Naive B cell (primary cell): ENCODE measurements at places on chromosomes 16 and 17. TPM values are rescaled to one million over a fixed set of nuclear protein-coding genes. Genes with fewer than 3 reads are reported as not detected.

DNA sequence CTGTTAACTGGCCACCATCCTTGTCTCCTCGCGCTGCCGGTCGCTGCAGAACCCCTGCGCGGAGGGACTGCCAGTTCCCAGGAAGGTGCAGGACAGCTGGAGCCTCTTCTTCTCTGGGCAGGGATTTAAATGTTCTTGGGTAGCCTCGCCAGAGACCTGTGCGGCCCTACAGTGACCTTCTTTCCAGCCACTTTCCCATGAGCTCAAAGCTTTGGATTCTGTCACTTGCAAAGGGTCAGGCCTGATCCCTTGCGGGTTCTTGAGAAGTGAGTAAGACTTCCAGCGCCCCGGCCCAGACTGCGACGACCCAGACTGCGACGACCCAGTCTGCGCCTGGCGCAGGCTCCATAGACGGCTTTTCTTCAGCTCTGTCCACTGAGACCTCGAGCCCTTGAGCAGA is 1.4 kb upstream of the SLFN5 start:
- no peak for DNase-seq

LPO gene
- polyA plus RNA-seq: not detected

- DNase-seq: no peak
These were observed 24.8 kb downstream of the POLR3E start for GRCh38 chr16:22322021-22322471.

DNA sequence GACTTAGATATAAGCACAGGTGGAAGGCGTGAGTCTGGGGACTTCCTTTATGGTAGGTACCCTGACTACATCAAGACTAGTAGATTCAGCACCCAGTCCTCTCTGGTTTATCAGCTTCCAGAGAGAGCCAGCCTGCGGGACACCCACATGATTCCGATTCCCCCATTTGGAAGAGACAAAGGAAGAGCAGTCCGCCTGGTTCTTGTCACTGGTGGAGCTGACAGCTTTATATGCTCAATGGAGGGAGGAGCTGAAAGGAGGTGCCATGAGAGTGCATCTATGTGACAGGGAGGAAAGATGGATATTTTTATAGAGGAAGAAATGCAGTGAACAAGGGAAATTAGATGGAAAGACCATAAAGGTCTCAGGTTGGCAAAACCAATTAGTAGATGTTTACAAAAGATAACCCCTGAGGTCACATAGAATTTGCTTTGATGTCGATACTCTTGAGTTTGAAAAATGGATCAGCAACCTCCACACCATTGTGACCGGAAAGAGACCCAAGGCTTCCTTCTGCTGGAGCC is 437.7 kb downstream of the PMP22 start:
- DNase-seq: no peak

- no peak for DNase-seq
These were observed 354.0 kb upstream of the EEF2KMT start for GRCh38 chr16:5451641-5452040.

- no peak for DNase-seq
These were observed 441.6 kb upstream of the SALL1 start for GRCh38 chr16:51592535-51593300.

PLD2 gene
- polyA plus RNA-seq: 0.54 TPM

DNA sequence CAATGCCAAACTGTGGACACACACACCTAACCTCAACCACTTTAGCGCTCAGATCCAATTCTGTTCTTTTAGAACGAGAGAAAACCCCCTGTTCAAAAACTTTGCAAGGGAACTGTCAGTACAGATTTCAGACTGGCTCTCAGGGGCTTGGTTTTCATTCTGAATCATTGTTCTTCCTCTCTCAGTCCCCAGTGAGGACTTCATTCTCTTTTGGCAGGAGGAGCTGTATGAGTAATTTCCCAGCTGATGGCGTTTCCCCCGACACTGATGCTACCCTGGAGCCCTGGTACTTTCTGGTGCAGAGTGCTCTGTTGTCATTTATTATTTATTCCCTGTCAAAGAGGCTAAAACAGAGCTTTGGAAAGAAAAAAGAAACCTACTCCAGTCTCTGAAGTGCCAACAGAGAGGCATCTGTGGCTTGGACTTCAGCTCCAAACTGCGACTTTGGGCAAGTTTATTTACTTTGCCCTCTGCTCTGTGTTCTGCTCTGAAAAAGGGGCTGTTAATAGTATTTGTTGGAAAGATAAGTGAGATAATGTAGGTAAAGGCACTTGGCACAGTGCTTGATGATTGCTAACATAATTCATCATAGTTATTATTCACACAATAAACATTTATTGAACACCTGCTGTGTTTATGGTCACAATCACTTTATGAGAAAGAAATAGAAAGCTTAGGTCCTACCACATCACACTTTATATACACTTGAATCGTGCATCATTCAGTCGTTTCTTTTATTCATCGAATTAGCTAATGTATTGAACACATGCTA is 28.3 kb downstream of the ETV4 start:
- no peak for DNase-seq

CYB5B gene
- polyA plus RNA-seq: 100 TPM

MT1H gene
- polyA plus RNA-seq: not detected

DNA sequence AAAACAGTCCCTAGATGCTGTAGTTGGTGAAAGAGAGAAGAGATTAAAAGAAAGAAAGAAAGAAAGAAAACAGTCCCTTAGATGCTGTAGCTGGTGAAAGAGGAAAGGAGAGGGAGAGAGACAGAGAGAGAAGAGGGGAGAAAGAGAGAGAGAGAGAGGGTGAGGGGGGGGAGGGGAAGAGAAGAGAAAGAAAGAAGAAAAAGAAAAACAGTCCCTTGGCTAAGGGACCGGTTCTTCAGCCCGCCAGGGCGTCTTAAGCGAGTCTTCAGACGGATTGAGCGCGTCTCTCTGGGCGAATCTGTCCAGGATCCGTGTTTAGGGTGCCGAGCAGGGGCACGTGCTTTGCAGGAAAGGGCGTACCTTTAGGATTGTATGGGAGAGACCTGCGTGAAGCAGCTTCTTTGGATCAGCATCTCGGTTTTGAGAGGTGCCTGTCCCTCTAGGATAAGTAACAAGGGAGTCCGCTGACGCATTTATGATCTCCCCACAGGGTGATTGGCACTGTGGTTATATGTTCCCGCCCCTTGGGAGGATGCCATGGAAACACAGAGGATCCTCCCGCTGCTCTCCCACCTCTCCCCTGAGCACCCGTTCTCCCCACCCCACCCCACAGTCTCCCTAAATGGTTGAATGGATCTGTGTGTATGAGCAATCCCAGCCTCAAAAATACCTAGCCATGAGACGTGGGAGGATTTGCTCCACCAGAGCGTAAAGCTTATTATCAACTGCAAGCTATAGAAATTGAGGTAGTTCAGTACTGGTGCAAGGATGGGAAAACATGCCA is 16.7 kb downstream of the GNGT2 start:
- DNase-seq: peak; percentile 63

DNA sequence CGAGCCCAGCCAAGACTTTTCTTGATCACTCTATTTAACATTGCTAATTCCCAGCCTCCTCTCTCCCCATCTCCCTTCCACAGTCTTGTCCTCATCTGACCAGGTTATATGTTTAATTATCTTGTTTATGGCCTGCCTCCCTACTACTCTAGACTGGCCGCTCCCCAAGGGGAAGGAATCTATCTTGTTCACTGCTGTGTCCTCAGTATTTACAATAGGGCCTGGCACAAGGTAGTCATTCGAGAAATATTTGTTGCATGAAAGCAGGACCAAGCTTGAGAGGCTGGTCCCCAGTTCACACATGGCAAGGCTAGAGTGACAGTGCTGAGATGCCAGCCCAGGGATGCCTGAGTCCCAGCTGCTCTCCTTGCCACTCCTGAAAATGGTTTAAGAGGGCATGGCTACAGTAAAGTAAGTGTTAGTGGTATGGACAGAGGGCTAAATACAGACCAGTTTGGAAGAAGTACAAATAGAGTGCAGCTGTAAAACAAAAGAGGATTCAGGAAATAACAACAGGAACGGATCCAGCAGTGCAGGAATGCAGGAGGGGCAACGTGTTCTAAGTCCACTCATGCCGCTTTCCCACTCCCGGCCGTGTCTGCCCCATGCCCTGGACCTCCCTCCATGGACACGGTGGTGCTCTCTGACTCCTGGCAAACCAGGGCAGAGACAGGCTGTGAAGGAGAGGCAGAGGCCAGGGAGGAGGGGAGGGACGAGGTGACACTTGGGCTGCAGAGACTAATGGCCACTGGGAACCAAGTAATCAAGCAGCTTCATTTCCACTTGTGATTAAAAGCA is 65.6 kb downstream of the TOM1L2 start:
- no peak for DNase-seq

- DNase-seq: no peak
These were observed 102.7 kb upstream of the DNAH9 start for GRCh38 chr17:11495613-11496012.

DNA sequence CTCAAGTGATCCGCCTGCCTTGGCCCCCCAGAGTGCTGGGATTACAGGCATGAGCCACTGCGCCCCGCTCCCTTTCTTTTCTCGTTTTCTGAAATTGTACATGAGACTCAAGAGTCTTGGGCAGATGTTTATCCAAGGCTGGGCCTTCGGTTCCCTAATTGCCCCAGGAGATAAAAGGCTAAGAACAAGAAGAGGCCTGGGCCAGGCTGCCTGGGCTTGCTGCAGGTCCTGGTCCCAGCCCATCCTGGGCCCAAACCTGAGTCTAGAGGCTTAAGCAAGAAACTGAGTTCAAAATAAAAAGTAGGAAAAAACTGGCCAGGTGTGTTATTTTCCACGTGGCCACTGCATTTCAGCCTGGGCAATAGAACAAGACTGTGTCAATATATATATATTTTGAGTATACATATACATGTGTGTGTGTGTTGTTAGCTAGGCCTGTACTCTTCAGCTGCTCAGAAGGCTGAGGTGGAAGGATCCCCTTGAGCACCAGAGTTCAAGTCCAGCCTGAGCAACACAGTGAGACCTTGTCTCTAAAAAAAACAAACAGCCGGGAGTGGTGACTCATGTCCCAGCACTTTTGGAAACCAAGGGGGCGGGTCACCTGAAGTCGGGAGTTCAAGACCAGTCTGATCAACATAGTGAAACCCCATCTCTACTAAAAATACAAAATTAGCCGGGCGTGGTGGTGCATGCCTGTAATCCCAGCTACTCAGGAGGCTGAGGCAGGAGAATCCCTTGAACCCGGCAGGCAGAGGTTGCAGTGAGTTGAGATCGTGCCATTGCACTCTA is 6.8 kb upstream of the CLUH start:
- no peak for DNase-seq

TBC1D26 gene
- polyA plus RNA-seq: not detected

- no peak for DNase-seq
These were observed 24.1 kb upstream of the RPL13 start for GRCh38 chr16:89536371-89536770.

DNA sequence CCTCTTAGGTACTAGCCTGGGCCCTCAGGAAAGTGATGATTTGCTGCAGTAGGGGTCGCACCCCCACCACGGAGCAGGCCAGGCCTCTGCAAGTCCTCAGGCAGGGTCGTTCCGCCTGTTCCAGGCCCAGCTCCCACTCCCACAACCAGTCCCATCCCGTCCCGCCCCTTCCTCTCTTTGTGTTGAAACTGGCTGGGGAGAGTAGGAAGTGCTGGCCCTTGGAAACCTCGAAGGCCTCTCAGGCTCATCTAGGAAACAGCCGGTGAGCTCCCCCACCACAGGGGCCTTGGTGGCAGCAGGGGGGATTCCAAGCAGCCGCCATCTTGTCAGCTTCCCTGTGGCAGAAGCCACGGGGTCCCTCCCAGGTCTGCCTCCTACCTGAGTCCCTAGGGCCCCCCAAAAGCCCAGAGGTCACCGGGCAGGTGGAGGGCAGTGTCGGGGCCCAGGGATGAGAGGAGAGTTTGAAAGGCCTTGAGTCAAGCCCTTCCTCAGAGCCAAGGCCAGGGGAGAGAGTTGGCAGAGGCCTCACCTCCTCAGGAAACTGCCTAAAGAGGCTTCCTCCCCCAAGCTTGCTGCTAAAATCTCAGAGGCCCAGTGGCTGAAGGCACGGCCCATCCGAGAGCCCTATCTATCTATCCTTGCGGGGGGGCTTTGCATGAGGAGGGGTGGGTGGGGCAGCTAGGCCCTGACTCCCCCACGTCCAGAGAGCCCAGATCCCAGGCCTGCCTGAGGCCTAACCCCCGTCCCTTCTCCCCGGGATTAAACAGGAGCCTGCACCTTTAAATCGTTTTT is 22.2 kb downstream of the MMP15 start:
- no peak for DNase-seq

CPPED1 gene
- polyA plus RNA-seq: 6.4 TPM

KRTAP3-1 gene
- polyA plus RNA-seq: not detected

GRCh38 chr17:62601471-62601870 is 26.0 kb upstream of the MRC2 start:
- no peak for DNase-seq

DNA sequence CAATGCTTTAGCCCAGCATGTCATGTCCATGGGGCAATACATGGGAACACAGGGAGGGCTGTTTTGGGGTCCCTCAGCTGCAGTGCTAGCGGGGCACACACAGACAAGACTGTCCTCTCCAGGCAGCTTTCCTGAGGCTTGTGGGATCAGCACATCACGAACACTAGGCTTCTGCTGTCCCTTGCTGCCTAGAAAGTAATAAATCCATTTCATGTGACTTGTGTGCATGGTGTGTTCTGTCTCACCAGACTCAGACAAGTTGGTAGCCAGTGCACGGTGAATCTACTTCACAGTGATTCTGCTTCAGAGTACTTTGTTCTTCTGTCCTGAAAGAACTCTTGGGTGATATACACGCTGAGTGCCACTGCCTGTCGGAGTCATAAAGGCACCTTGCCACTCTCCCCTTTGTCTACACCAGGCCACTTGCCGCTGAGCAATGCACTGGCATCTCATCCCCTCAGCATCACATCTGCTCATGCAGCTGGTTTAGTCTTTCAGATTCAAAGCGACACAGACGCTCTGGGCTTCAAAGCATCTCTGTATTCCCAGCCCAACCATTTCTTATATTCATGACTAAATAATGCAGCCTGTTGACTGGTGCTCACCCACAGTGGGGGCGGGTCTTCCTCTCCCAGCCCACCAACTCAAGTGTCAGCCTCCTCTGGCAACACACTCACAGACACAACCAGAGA is 95.2 kb upstream of the COX10 start:
- no peak for DNase-seq

DNA sequence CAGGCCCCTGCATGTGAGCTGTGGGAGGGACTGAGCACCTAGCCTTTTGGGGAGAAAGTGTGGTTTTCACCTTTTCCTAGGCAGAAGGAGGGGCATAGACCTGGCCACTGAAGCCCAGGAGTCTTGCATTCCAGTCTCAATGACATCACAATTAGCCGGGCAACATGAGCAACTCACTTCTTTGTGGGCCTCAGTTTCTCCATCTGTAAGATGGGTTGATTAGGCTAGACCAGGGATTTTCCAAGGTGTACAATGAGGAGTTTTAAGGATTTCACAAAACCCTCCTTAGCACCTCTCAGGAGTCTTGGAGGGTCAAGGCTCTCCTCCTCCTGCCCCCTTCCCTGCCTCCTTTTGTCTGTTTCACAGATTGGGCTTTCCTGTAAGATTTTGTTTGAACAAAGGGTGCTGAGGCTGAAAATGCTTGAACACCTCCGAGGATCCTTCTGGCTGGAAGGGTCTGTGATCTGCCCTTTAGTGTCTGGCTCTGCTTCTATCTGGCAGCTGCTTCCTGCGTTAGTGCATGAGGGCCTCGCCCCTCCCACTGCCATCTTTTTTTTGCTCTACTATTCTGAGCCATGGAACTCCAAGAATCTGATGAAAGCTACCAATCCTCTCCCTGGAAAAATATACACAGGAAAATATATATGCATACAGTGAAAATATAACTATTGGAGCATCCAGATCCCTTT is 52.4 kb upstream of the ETV4 start:
- DNase-seq: no peak

HEATR9 gene
- polyA plus RNA-seq: not detected

GRCh38 chr16:50550035-50550434 is 1.8 kb downstream of the NKD1 start:
- no peak for DNase-seq
